ENCODE measurements at places on chromosomes 16 and 17. TPM values are rescaled to one million over a fixed set of nuclear protein-coding genes. Genes with fewer than 3 reads are reported as not detected.

Gene WFDC1
- 2.8 TPM for polyA plus RNA-seq

Gene CMTM4
- polyA plus RNA-seq = 7.5 TPM

Gene RAMP2
- polyA plus RNA-seq = 63.9 TPM

Gene DLX4
- 0.57 TPM for polyA plus RNA-seq

Gene DUSP3
- 72.6 TPM for polyA plus RNA-seq

Gene PDE6G
- polyA plus RNA-seq = 2.8 TPM

Gene CLEC18A
- not detected for polyA plus RNA-seq

GRCh38 chr16:11624636-11625607 is 38.2 kb upstream of the LITAF start:
- DNase-seq = peak; percentile 39

GRCh38 chr17:68222606-68223005 is 25.2 kb upstream of the AMZ2 start:
- no peak for DNase-seq

GRCh38 chr16:55569025-55569424 is 2.5 kb downstream of the CAPNS2 start:
- DNase-seq = peak; percentile 94

DNA sequence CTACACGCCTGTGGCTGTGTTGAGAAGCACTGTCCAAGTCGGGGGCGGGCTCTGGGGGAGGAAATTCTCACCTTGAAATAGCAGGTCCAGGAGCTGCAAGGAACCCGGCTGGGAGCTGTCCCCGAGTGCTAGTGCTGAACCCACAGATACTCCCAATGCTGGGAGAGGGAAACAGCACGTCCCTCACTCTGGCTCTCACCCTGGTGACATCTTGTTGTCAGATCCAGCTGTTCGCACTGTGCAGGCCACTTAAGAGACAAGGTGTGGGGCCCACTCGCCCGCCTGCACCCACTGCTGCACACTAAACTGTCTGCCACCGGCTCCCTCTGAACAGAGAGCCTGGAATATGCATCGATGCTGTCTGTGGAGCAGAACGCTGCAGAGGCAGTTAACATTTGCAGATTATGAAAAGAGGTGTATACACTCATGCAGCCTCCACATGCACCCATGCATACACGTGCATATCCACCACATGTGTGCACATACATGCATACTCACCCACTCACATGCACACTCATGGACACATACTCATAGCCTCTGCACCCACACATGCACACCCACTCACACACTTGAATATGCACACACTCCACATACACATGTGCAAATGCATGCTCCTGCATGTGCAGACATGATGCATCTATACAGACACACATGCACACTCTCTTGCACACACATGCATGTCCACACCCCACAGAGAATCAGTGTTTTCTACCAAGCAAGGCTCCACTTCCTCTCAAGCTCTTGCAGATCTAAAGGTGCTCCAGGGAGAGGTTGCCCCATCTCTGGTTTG is 42.0 kb downstream of the MGAT5B start:
- DNase-seq = peak; percentile 67

DNA sequence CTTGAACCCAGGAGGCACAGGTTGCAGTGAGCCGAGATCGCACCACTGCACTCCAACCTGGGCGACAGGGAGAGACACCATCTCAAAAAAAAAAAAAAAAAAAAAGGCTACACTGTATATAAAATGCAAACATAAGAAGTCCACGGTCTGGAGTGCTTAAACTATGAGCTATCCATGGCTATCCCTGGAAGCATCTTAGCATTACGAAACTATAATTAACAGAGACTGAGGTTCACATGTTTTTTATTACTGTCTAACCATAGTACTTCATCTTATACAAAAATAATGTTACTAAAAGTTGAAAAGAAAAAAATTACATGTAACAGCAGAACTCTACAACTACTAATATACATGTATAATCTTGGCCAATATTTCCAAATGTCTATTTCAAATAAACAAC is 32.8 kb downstream of the HELZ start:
- DNase-seq = no peak

DNA sequence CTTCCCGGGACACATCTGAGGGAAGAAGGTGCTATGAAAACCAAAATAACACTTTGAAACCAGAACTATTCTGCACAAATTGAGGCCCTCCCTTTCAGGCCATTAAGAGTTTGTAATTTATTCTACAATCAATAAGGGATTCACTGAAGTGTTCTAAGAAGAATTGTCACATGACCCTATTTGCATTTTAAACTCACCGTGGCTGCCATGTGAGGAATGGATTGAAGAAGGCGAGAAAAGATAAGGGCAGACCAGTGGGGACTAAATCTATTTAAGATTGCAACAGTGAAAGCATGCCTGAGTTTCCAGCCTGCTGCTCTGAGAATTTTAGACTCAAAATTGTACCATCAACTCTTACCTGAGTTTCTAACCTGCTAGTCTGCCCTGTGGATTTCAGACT is 408.8 kb upstream of the SALL1 start:
- no peak for DNase-seq

GRCh38 chr17:3558603-3559269 is 1.1 kb upstream of the TRPV3 start:
- DNase-seq = peak; percentile 59

- DNase-seq = no peak
Observed at GRCh38 chr17:11690681-11691080, 92.4 kb downstream of the DNAH9 start.

Measured in muscle of leg (tissue), 16 donors.